ENCODE measurements at places on chromosomes 5 and 9.

DNA sequence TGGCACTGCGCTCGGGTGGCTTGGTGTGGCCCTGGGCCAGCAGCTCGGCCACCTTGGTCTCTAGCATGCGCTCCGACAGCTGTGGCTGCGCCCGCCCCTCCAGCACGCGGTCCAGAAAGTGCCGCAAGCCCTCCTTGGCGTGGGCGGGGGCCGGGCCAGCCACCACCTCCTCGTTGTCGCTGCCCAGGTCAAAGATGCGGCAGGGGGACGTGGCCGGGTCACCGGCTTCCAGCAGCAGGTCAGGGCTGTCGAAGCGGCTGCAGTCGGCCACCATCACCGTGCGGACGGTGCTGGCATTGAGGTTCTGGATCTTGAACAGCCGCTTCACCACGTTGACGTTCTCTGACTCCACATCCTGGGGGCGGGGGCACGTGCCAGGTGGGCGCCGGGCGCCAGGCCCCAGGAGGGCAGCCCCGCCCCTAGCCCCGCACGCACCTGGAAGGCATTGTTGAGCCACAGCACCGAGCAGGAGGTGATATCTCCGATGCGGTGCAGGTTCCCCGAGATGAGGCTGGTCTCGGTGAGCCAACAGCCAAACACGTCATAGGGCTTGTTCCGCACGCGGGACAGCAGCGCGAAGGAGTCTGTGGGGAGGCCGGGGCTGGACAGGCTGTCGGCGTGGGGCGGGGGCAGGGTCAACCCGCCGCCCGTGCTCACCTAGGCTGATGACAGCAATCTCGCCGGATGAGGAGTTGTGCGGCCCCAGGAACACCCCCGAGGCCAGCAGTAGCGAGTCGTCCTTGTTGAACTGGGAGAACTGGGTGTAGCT, 2.2 kb downstream of the FBXW5 start:
- no peak for DNase-seq

GRCh38 chr9:124392871-124393460, 22.3 kb downstream of the PSMB7 start:
- DNase-seq = no peak

- DNase-seq = no peak
These were observed 208.8 kb downstream of the KIF4B start for GRCh38 chr5:155222393-155222792.

DNA sequence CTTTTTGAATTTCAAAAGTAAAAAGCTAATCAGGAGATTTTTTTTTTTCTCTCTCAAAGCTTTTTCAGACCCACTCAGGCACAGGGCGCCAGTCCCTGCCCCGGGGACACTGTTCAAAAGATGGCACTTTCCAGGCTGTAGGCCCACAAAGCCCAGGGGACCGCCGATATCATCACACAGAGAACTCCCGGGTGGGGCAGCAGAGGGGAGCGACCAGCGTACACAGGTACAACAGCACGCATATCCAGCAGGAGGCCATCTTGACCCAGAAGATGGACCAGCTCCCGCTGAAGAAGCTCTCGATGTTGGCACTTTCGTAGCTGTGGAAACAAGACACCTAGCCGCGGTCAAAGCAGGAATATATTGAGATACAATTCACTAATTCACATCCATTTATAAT, 108.3 kb downstream of the THBS4 start:
- no peak for DNase-seq

DNA sequence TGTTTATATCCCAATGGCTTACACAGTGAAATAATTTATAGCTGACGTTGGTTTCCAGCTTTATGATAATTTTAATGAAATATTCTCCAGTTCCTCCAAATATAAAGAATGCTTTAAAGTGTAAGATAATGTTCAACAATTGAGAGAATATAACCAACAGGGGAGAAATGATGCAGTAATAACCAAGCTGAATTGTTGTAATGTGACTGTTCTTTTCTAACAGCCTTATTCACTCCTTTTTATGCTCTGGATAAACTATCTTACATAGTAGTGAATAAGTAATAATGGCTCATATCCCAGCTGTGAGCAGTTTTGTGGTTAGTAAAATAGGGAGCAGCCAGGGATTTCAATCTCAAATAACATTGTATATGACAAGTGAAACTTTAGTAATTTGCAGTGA, 2348.7 kb upstream of the ACO1 start:
- no peak for DNase-seq

DNA sequence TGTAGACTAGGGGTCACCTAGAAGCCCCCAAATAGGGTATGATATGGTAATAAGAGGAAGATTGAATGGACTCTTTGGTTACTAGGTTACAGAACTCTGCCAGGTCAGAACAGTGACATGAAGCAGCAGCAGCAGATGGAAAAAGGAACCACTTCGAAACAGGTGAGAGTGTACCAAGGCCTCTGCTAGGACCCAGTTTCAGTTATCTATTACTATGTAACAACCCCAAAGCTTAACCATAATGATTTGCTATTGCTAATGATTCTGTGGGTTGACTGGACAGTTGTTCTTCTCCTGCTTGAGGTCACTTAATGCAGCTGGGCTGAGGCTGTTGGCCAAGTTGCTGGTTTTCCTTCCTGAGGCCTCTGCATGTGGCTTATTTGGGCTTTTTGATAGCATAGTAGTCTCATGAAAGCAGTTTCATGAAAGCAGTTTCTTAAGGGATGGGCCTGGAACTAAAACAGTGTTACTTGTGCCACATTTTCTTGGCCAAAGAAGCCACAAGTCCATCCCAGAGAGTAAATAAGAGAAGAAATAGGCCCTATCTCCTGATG, 17.6 kb downstream of the C9orf43 start:
- DNase-seq = no peak

GRCh38 chr9:82488313-82489200, 500.0 kb downstream of the SPATA31D1 start:
- no peak for DNase-seq

DNA sequence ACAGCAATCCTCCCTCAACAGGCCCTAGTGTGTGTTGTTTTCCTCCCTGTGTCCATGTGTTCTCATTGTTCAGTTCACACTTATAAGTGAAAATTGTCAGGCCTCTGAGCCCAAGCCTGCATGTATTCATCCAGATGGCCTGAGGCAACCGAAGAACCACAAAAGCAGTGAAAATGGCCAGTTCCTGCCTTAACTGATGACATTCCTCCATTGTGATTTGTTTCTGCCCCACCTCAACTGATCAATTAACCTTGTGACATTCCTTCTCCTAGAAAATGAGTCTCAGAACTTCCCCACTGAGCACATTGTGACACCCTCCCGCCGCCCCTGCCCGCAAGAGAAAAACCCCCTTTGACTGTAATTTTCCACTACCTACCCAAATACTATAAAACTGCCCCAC, 17.4 kb upstream of the TRPC7 start:
- DNase-seq = no peak

DNA sequence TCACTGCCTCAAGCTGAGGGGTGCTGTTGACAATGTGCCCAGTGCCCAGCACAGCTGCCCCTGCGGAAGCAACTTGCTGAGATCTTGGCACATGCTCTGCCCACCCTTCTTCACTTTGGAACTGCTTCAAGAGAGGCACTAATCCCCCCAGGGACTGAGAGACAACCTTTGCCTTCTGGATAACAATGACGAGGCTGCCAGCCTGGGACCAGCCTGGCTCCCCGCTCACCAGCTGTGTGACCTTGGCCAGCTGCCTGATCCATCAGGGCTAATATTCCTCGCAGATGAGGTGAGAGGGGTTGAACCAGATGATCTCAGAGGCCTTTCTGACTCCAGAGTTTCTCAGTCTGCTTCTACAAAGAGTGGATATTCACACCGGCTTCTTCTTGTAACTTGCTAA, 81.0 kb downstream of the SHB start:
- DNase-seq = no peak

DNA sequence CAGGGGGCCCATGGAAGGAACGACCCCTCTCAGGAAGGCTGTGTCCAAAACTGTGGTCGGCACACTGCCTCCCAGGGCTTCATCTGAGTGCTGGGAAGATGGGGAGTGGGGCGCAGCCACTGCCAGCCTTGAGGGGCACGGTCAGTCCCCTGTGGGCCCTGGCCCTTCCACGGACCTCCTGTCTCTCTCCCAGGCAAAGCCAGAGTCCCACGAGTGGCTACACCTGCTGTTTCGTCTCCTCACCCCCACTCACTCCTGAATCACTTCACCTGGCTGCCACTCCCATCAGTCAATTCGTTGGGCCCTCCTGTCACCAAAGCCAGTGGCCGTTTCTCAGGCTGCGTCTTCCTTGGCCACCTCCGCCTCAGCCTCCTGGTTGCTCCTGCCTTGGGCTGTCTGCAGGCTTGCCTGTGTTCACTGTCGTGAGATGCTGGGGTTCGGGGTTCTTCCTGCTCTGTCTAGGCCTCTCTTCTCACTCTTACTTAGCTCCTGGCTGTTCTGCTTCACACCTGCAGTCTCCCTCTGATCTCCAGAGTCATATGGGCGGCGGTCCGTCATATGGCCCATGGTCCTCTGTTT, 58.8 kb upstream of the RNF130 start:
- peak; percentile 41 for DNase-seq

DNA sequence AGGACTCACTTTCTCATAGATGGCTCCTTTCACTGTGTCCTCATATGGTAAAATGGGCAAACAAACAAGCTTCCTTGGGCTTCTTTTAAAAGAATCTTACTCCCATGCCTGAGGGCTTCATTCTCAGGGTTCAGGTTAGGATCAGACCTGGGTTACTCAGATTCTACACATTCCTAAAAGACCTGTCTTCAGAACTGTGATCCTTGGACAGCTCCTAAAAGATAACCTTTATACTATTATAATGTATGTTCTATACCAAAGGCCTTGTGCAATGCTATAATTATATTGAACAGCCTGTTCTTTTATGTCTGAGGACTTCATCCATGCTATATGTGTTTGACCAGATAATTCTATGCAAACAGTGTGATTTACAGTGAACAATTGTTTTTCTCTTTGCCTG, 264.4 kb upstream of the CDH10 start:
- no peak for DNase-seq

DNA sequence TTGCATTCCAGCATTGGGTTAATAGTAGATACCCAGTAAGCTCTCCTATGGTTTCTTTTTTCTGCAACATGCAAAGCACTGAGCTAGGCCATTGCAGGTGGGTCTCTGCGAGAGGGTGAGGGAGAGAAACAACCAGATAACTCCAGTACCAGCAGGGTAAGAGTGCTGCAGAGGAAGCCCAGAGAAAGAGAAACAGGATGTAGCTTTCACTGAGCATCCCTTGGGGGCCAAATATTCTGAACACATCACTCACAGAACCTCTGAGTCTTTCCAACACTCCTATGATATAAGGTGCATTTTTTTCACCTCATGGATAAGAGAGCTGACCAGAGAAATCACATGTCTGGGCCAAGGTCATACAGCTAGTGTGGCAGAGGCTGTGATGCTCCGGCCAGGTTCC, 76.7 kb downstream of the TRIM32 start:
- no peak for DNase-seq

- DNase-seq = no peak
These were observed 178.9 kb upstream of the TUSC1 start for GRCh38 chr9:25857147-25857546.

GRCh38 chr5:133245191-133246052, 193.6 kb downstream of the HSPA4 start:
- peak; percentile 64 for DNase-seq

- no peak for DNase-seq
These were observed 195.0 kb downstream of the KIAA0825 start for GRCh38 chr5:94423411-94423810.

- DNase-seq = no peak
These were observed 141.9 kb upstream of the ANKRD55 start for GRCh38 chr5:56375011-56375410.

DNA sequence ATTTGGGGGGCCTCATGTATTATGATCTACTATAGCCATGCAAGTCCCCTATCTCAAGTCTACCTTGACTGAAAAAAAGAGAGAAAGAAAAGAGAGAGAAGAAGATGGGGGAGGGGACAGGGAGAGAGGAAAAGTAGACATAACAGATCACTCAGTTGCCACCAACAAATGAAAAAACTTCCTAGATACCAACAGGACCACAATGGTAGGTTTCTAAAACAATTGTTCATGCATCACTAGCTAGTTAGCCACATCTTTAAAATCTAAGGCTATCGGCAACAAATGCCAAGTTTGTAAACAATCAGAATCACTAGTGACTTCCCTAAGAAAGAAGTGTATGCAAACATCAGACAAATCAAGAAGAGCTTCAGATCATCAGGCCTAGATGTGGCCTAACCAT, 328.2 kb downstream of the BNC2 start:
- DNase-seq = no peak

GRCh38 chr5:180290568-180291233, 1.2 kb downstream of the MAPK9 start:
- DNase-seq = no peak

- no peak for DNase-seq
These were observed 14.0 kb downstream of the P4HA2 start for GRCh38 chr5:132213666-132214065.

GRCh38 chr9:34659592-34660253, 2.7 kb downstream of the CCL27 start:
- no peak for DNase-seq

GRCh38 chr9:98396236-98396635, 140.8 kb upstream of the TBC1D2 start:
- DNase-seq = no peak

Data from activated CD8-positive, alpha-beta memory T cell treated with anti-CD3 and anti-CD28 coated beads, Interleukin-2, amount 50 U/mL, for 48 hours (primary cell).